ENCODE measurements at places on chromosomes 11 and 22. TPM values are rescaled to one million over a fixed set of nuclear protein-coding genes. Genes with fewer than 3 reads are reported as not detected.

Gene OR51E1
- total RNA-seq: not detected

Gene SMTNL1
- total RNA-seq: not detected

Gene LRP5
- total RNA-seq: 18.6 TPM

GRCh38 chr11:70628855-70629844 lies 230.8 kb downstream of the CTTN start:
- no peaks in the 10 kb centered on the region for H3K36me3 ChIP-seq
- peak; percentile 53 for DNase-seq
- no peaks in the 10 kb centered on the region for H3K27me3 ChIP-seq
- no peak overlapping the region for H3K27ac ChIP-seq
- H3K4me3 ChIP-seq: no peak overlapping the region
- no peaks in the 10 kb centered on the region for H3K4me1 ChIP-seq

DNA sequence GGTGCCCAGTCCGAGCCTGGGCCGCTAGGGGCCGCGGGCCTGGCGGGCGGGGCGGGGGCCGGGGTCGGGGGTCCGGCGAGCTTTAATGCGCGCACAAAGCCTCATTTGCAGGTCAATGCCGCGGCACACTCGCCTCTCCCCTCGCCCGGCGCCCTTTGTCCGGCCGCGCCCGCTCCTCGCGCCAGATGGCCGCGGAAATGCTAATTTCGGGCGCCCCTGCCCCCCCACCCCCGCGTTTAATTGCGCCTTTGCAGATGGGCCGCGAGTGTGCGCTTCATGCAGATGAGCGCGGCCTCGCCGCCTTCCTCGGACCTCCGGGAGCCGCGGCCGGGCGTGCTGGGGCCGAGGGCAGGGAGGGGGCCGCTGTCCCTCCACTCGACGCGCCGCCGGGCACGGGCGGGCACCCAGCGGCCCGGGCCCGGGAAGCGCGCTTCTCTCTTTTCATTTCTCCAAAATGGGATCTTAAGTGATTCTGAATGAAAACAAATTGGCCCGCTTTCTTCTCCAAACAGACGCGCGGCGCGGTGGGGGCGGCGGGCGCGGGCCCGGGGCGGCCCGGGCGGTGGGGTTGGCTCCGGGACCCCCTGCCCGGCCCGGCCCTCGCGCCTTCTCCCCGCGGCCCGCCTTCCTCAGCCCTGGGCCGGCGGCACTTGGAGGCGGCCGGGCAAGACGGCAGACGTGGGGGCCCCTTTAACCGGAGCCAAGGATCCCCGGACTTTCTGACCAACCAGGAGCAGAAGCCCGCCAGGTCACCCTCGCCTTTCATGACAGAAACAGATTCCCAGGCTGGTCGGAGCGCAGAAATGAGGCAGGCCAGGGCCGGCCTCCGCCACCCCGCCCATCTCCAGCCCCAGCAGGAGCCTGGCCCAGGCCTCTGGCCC lies 22.9 kb downstream of the CDKN1C start:
- DNase-seq: no peak
- peaks cover 20% of the 10 kb centered on the region for H3K27me3 ChIP-seq
- no peaks in the 10 kb centered on the region for H3K4me1 ChIP-seq
- no peaks in the 10 kb centered on the region for H3K36me3 ChIP-seq
- H3K27ac ChIP-seq: no peak overlapping the region

GRCh38 chr11:77967121-77967520 lies 27.3 kb downstream of the INTS4 start:
- no peaks in the 10 kb centered on the region for H3K4me1 ChIP-seq
- no peaks in the 10 kb centered on the region for H3K27me3 ChIP-seq
- H3K27ac ChIP-seq: no peak overlapping the region
- H3K4me3 ChIP-seq: no peak overlapping the region

GRCh38 chr22:23394525-23395326 lies 185.4 kb downstream of the IGLL1 start:
- H3K4me1 ChIP-seq: no peaks in the 10 kb centered on the region
- H3K27me3 ChIP-seq: no peaks in the 10 kb centered on the region
- no peak overlapping the region for H3K4me3 ChIP-seq

DNA sequence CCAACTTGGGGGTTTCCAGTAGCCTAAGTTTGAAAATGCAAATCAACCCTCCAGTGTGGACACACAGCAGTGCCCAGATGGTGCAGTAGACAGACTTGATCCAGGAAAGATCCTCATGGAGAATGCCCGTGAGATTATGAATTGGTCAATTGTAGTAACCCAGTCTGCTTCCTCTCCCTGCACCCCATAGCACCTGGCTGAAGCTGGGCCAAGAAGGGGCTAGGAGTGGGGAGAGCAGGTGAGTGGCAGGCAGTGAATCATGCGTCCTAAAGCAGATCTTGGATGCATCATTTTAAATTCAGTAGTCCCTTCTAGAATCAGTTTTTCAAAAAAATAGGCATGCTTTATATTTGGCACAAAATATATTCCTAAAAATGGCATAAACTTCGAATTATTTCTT lies 52.2 kb downstream of the CYB5R2 start:
- no peaks in the 10 kb centered on the region for H3K36me3 ChIP-seq
- no peaks in the 10 kb centered on the region for H3K27me3 ChIP-seq
- no peak for DNase-seq
- no peaks in the 10 kb centered on the region for H3K4me1 ChIP-seq
- no peak overlapping the region for H3K4me3 ChIP-seq

DNA sequence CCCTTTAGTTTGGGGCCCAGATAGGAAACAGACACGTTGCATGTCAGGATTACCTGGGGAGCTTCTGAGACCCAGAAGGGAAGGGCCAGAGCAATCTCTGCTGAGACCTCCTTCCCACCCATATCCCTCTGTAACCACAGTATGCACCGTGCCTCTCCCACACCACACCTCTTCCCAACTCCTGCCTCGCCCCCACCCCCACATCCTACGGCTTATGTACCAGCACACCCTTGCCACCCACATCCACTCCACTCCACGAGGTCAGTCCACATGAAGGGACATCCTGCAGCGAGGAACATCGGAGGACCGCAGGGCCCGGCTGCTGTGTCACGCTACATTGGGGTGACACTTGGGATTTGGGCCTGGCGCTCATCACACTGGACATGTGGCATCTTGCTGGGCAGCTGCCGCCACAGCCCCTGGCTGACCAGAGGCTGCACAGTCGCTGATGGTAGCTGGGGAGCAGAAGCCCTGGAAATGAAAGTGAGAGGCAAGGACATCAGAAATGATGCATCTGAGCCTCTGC lies 118.3 kb upstream of the LMO1 start:
- H3K4me1 ChIP-seq: peaks cover 9% of the 10 kb centered on the region
- no peak overlapping the region for H3K27ac ChIP-seq
- no peak for DNase-seq
- no peak overlapping the region for H3K4me3 ChIP-seq

DNA sequence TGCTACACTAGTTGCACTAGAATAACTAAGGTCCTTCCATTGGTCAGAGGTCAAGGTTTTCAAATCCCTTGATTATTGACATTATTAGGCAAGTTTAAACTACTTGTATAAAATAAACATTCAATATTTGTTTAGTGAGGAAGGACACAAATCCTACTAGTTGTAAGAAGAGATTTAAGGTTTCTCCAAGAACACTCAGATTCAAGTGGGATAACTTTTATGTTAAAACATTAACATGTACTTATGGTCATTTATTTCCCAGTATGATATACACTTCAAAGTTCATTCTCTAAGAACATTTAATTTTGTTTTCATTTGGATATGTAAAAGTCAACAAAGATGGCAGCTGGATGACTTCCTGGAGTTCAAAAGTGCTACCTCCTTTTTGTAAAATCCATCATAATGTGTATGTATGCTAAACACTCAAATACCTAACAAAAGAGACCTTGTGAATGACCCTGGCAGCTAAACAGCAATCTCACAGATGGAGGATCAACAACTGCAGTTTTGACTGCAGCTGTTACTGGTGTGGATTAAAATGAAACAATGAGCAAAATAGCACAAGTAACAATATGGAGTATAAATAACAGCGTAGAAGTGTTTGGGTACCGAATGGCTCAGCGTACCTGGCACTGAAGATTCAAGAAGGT lies 1.5 kb downstream of the CCDC90B start:
- no peaks in the 10 kb centered on the region for H3K36me3 ChIP-seq
- H3K27me3 ChIP-seq: no peaks in the 10 kb centered on the region
- peaks cover 24% of the 10 kb centered on the region for H3K4me1 ChIP-seq
- DNase-seq: no peak
- peak overlapping the region; percentile 97 for H3K27ac ChIP-seq

DNA sequence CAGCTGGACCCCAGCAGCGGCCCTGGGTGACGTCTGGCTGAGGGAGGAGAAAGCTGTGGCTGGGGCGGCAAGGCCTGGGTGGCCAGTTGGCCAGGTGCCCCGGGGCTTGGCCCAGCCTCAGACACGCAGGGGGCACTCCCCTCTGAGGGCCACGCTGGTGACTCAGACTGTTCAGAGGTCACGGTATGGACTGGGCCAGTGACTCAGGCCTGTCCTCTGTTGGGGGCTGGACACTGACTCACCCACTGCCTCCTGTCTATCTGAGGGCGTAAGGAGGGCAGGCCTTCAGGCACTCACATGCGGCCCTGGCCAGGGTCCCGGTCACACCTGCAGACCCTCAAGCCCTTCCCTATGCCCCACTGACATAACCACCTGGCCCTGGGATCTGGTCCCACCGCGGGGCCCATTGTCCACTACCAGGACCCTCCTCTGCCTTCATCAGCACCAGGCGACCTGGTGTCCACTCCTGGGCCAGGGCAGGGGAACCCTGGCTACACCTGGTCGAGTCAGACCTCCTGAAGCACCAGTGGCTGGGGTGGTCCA lies 3.7 kb upstream of the MUC5AC start:
- peak overlapping the region; percentile 92 for H3K27ac ChIP-seq
- no peak overlapping the region for H3K4me3 ChIP-seq
- peak; percentile 100 for DNase-seq
- H3K27me3 ChIP-seq: peaks cover 5% of the 10 kb centered on the region
- peaks cover 37% of the 10 kb centered on the region for H3K4me1 ChIP-seq

GRCh38 chr11:76663486-76663810 lies 7.1 kb downstream of the LRRC32 start:
- H3K4me3 ChIP-seq: no peak overlapping the region
- H3K36me3 ChIP-seq: peaks cover 37% of the 10 kb centered on the region
- DNase-seq: no peak
- H3K4me1 ChIP-seq: peaks cover 23% of the 10 kb centered on the region

GRCh38 chr11:3894128-3894731 lies 38.8 kb downstream of the STIM1 start:
- peak overlapping the region; percentile 76 for H3K27ac ChIP-seq
- H3K4me1 ChIP-seq: peaks cover 18% of the 10 kb centered on the region
- H3K27me3 ChIP-seq: no peaks in the 10 kb centered on the region
- H3K36me3 ChIP-seq: no peaks in the 10 kb centered on the region
- DNase-seq: peak; percentile 84
